Chondrocyte (in vitro differentiated cells): ENCODE measurements at places on chromosomes 4 and X.

GRCh38 chr4:105291925-105292324 is 145.2 kb downstream of the TET2 start:
- DNase-seq, result no peak

DNA sequence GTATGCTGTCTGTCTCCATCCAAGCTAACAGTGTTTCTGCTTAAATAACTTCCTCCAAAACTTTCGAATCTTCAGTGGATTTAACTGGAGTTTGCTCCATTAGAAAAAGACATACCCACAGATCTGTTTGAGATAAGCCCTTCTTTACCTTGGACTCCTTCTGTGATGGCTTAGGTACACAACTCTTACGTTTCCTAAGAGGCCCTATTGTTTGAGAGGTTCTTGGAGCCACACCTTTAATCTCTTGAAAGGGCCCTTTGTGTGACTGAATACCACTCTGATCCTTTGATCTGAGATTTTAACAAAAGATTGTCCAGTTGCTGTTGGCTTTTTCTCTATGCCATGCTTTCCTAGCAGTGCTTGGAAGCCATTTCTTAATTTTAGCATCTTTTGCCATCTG is 92.5 kb downstream of the AKAP4 start:
- DNase-seq, result no peak

GRCh38 chr4:2069986-2070385 is 10.9 kb downstream of the NAT8L start:
- DNase-seq, result peak; percentile 59

GRCh38 chrX:40423299-40423698 is 157.5 kb upstream of the ATP6AP2 start:
- DNase-seq, result no peak

DNA sequence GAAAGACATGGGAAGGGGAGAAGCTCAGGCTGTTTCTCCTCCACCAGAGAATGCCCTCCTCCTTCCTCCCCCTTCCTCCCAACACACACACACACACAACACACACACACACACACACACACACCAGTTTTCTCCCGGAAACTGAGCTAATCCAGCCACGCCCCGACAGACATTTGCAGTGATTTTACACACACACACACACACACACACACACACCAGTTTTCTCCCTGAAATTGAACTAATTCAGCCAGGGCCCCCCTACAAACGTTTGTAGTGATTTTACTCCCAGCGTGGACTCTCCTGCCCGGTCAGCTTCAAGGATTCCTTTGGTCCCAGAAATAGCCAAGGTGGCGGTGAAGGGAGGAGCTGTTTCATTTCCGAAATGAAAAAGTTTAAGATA is 32.9 kb upstream of the STX18 start:
- DNase-seq, result no peak

- DNase-seq, result no peak
Observed at GRCh38 chrX:134634691-134635090, 23.6 kb downstream of the PLAC1 start.

DNA sequence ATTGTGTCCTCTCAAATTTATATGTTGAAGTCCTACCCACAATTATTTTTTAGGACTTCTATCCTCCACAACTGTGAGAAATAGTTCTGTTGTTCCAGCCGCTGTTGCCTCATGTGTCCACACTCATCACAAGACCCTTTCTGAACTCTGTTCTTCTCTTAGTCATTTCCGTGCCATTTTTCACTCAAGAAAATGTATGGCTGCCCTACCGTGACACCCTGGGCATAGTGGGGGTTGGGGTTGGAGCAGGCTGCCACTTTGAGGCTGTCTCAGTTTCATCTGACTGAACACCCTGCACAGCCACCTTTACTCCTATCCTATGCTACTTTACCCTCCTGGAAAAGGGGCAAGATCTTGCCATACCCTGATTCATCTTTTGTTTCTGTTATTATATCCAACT is 319.1 kb downstream of the TENM3 start:
- DNase-seq, result no peak

DNA sequence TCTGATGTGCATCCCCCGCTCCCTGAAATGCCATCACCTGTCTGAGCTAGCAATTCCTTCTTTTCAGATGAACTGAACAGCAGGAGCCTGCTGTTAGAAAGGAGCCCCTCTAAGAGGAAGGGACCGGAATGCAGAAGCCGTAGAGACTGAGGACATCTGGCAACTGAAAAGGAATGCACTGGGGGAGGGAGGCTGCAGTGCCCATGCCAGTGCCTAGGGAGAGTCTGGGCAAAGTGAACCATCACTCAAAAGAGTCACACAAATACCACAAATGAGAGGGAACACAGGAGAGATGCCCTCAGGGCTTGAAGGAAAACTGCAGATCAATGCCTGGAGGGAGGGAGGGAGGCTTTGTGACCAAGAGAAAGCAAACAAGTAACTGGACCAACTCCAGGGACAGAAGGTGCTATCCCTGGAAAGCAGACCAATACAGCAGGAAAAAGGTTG is 93.9 kb upstream of the CBR4 start:
- no peak for DNase-seq

- no peak for DNase-seq
Observed at GRCh38 chrX:66221856-66222255, 57.8 kb downstream of the HEPH start.

DNA sequence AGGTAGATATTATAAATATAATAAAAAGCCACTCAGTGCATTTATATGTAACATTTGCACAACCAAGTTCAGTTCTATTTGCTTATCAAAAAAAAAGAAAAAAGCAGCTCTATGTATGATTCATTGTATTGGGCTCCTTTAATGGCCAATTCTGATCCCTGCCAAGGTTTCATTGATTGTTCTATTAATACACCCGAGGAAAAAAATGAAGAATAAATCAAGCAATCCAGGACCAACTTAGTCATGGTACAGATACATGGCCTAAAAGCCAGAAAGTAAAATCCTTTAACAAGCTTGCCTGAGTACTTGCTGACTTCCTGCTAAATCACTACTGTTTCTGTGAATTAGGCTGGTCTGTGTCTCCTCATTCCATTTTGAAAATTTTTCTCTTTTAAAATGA is 77.6 kb upstream of the PCDH7 start:
- DNase-seq, result no peak

GRCh38 chrX:6694221-6694620 is 159.3 kb upstream of the VCX3A start:
- no peak for DNase-seq

DNA sequence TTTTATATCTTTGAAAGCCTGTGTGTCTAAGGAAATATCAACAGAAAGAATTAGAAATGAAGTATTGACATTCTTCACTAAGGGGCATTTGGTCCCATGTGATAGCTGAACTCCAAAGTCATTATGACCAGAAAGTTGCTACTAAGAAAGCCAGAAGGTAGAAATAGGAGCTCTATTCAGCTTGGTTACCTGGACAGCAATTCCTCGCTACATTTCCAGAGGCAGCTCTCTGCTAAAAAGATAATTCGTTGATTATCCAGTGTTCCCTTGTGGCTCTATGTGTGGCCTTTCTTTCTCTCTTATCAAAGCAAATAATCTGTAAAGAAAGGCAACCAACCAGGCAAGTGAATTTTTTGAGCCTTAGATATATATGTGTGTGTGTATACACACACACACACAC is 341.3 kb downstream of the ADGRL3 start:
- DNase-seq, result no peak

DNA sequence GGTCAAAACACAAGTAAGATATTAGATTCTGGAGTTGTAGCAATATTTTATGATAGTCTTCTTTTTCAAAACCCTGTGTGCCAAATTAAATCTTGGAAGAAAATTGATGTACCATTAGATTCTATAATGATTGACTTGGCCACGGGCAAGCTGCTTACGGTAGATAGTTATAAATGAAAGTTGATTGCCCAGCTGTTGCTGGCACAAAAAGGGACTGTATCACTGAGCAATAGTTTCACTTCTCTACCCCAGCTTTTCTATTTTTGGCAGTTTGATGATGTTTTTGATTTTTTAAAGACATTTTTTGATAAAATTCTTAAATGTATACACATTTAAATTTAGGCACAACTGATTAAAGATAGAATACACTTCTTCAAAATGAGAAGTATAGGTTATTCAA is 333.3 kb downstream of the TRAM1L1 start:
- DNase-seq, result no peak

- DNase-seq, result no peak
Observed at GRCh38 chrX:111519215-111519614, 7.8 kb downstream of the SERTM2 start.

GRCh38 chr4:15784959-15785634 is 7.0 kb downstream of the CD38 start:
- no peak for DNase-seq

DNA sequence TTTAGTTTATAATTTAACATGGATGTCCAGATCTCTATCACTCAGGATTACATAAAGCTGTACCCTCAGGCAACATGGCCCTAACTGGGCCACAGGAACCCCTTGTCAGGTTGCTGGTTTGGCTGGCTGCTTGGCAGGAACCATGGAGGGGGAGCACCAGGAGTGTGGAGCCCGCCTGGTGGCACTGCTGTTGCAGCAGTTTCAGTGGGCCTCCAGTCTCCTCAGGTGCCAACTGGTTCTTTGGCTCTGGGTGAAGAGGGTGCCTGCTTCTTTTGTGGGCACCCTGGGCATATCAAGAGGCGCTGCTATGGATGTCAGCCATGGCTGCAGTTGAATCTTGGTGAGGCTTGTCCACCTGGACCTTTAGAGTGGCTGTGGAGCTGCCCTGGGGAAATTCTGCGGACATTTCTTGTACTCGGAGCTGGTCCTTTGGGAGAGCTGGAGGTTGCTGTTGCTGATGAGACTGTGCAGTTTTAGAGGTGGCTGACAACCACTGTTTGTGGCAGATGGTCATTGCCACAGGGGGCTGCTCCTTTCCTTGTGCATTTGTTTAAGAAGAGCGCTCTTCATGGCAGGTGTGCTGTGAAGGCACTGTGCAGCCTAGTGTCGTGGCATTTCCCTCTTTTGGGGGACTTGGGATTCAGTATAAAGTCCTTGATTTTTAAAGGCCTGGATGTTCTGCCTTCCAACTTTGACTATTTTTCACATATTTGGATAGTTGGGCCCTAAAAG is 10.3 kb upstream of the SMIM14 start:
- DNase-seq, result no peak

DNA sequence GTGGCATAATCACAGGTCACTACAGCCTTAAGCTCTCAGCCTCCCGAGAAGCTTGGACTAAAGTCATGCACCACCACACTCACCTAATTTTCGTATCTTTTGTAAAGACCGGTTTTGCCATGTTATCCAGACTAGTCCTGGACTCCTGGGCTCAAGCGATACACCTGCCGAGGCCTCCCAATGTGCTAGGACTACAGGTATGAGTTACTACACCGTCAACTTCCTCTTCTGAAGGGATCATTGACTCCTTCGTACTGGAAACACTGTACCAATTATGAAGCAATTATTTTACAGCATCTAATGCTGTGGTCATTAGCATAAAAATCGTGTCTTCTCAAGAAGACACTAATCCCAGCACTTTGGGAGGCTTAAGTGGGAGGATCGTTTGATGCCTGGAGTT is 35.2 kb downstream of the PDS5A start:
- no peak for DNase-seq

GRCh38 chrX:83511208-83511607 is 3.1 kb downstream of the POU3F4 start:
- no peak for DNase-seq
